ENCODE measurements at places on chromosomes 5 and 9. TPM values are rescaled to one million over a fixed set of nuclear protein-coding genes. Genes with fewer than 3 reads are reported as not detected.

The SMU1 gene
- 23.5 TPM for total RNA-seq

The MYORG gene
- 0.73 TPM for total RNA-seq

The EGFL7 gene
- 8.8 TPM for total RNA-seq

The HACD4 gene
- total RNA-seq = 3.7 TPM

The NPR3 gene
- 10.8 TPM for total RNA-seq

The PCDHB13 gene
- under 0.01 TPM for total RNA-seq

The DDX4 gene
- not detected for total RNA-seq

The PLPP1 gene
- total RNA-seq = 44.8 TPM

The BAAT gene
- under 0.01 TPM for total RNA-seq

The WNT8A gene
- total RNA-seq = not detected

The GADD45G gene
- total RNA-seq = 0.39 TPM

The LMX1B gene
- not detected for total RNA-seq

The NOP16 gene
- 22.3 TPM for total RNA-seq

The CENPK gene
- total RNA-seq = 20.9 TPM

The APBA1 gene
- total RNA-seq = 3.1 TPM

The GPR150 gene
- total RNA-seq = 0.20 TPM

The C6 gene
- 0.37 TPM for total RNA-seq

The PCDHGB7 gene
- 5.9 TPM for total RNA-seq

The N4BP3 gene
- total RNA-seq = under 0.01 TPM

The PIP5KL1 gene
- 5.5 TPM for total RNA-seq

The UBAC1 gene
- total RNA-seq = 29.1 TPM

The HBEGF gene
- 0.73 TPM for total RNA-seq

The PCDHGB2 gene
- total RNA-seq = 1.1 TPM

The SNCAIP gene
- 0.20 TPM for total RNA-seq

The WDR38 gene
- total RNA-seq = not detected

The NKD2 gene
- 0.20 TPM for total RNA-seq

The ADAMTS16 gene
- total RNA-seq = 2.9 TPM

The PCDHGA10 gene
- total RNA-seq = 6.8 TPM

The SOHLH1 gene
- not detected for total RNA-seq

The HSPB3 gene
- not detected for total RNA-seq

The PKD2L2 gene
- not detected for total RNA-seq

The ADAMTS13 gene
- total RNA-seq = 1.2 TPM

The SH3RF2 gene
- 0.20 TPM for total RNA-seq

The SLC6A3 gene
- under 0.01 TPM for total RNA-seq

The GLDC gene
- 17.6 TPM for total RNA-seq

The IGFBPL1 gene
- total RNA-seq = not detected

The LCN10 gene
- under 0.01 TPM for total RNA-seq

The LRRC70 gene
- total RNA-seq = 0.98 TPM

The CDHR2 gene
- not detected for total RNA-seq

The ORM1 gene
- not detected for total RNA-seq

The FCN1 gene
- total RNA-seq = not detected

The HSD17B3 gene
- total RNA-seq = not detected

The IFNA2 gene
- total RNA-seq = not detected

The DIMT1 gene
- total RNA-seq = 42.0 TPM

The IL7R gene
- 0.37 TPM for total RNA-seq

The OSMR gene
- total RNA-seq = 108 TPM

The ADRA1B gene
- 0.37 TPM for total RNA-seq

The IRGM gene
- total RNA-seq = 0.20 TPM

The CPEB4 gene
- total RNA-seq = 10.3 TPM

The TLX3 gene
- not detected for total RNA-seq

The FBP2 gene
- under 0.01 TPM for total RNA-seq

The P4HA2 gene
- 69.0 TPM for total RNA-seq
